NCI-H446 (cell line): ENCODE measurements at places on chromosomes 1 and 21.

DNA sequence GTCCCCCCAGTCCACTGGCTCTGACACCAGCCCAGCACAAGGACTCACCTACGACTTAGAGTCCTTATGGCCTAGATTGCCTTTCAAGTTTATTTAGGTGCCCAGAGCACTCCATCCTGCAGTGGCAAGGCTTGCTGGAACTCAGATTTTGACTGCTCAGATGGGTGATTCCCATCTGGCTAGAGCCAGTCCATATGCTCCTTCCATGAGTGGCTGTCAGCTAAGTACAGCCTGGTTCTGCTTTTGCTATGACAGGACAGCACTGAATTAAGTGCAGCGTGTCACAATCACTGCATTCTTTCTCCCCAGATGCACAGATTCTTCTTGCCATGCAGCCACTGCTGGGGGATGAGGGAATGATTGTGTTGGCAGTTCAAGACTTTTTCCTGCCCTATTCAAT is 43.8 kb downstream of the GPR52 start:
- no peak for DNase-seq

DNA sequence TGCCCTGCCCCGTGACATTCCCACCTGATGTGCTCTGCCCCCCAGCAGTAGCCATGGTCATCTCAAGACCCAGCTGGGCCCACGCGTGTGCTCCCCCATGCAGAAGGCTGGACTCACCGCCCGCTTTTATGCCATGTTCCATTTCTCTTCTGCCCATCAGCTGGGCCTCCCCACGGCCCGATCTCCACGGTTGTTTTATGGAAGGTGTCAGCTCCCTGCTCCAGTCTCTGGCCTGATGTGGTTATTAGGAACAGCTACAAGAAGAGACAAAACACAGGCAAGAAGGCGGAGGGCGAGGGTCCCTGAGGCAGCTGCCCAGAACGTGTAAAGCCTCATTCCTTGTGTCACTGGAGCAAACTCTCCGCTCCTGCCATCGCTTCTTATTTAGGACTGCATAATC is 50.2 kb upstream of the DISP3 start:
- no peak for DNase-seq

DNA sequence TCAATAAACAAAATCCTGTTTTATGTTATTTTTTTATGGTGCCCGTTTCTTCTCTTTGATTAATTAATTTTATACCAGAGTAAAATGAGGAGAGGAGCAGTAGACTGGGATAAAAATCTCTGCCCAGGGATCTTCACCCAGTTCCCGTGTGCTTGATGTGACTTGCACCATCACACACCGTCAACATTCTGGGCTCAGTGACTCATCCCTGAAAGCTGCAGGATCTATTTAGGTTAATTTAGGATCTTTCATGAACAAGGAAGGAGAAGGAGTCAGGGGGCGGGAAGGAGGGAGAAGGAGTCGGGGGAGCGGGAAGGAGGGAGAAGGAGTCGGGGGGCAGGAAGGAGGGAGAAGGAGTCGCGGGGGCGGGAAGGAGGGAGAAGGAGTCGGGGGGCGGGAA is 182.4 kb downstream of the SMYD3 start:
- no peak for DNase-seq

GRCh38 chr1:201171063-201172036 is 17.1 kb upstream of the TMEM9 start:
- DNase-seq: no peak

DNA sequence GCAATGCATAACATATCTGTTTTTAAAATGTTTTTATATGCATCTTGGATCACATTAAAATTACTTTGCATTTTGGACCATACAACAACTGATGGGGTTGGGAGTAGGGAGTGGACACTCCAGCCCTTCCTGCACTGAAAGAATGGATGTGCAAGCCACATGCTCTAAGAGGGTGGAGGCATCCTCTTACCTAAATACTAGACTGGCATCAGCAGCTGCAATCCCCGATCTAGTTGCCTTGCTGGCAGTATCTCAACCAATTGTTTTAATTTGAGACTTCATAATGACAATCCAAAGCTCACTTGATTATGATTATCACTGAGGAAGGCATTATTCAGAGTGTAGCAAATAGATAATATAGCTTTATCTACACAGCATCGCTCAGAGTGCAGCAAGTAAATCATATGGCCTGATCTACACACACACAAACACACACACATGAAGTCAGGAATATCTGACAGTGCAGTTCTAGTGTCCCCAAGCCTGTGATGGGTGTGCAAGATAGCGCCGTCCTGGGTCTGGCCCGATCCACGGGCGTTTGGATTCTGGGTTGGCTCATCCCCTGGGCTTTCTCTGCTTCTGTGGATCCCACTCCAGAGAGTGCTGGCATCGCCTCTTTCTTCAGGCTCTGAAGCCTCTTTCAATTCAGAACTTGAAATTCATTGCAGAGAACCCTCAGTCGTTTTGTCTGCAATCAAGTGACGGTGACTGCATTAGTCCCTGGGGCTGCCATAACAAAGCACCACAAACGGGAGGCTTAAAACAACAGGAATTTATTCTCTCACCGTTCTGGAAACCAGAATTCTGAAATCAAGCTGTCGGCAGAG is 181.3 kb downstream of the ETS2 start:
- DNase-seq: no peak

- DNase-seq: no peak
Observed at GRCh38 chr21:33007747-33008146, 18.0 kb upstream of the OLIG2 start.

- no peak for DNase-seq
Observed at GRCh38 chr1:160685266-160685665, 26.4 kb downstream of the CD48 start.

DNA sequence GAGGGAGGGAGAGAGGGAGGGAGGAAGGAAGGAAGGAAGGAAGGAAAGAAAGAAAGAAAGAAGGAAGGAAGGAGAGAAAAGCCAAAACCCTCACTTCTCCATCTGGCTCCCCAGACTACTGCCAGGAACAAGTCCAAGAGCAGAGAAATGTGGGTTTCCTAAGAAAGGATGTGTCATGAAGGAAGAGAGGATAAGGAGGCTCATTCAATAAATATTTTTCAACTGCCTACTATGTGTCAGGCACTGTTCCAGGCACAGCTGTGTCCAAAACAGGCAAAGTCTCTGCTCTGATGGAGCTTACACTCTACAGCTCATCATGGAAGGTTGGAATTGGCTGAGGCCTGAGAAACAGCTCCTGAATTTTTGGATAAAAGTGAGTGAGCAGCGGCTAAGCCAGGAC is 42.6 kb upstream of the ATP2B4 start:
- DNase-seq: peak; percentile 19

GRCh38 chr1:172629638-172630037 is 29.3 kb upstream of the FASLG start:
- DNase-seq: no peak
